Activated T-cell treated with anti-CD3 and anti-CD28 coated beads, Interleukin-2, amount 50 U/mL, for 4 hours (primary cell): ENCODE measurements at places on chromosomes 12 and 14. TPM values are rescaled to one million over a fixed set of nuclear protein-coding genes. Genes with fewer than 3 reads are reported as not detected.
A peak's percentile ranks its signal among the peaks of the same experiment; 100 is the strongest.

DNA sequence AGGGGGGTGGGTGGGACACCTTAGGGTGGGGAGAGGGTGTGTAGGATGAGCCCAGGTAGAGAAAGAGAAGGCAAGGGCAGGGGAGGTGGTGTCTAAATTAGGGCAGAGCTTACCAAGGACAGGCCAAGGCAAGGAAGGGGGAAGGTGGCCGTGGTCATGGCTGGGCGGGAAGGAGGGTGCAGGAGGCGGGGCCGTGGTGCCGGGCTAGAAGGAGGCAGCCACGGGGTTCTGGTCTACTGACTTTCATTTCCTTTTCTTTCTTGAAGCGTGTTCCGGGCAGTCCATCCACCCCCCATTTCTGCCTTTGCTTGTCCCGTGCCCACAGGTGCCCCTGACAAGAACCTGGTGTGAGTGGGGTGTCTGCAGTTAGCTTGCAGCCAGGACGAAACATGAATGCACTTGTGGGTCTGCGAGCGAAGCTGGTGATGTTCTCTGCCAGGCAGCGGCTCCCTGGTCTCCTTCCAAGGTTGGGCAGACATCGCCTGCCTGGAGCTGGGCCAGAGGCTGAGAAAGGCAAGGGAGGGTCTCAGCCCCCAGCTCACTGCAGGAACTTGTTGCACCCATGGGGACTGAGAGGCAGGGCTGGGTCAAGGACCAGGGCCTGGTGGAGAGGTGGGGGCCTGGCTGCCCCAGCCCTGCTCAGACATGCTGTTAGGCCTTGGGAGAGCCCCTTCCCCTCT, 58.2 kb downstream of the KIF26A start:
- no peak for DNase-seq

- DNase-seq = no peak
These were observed 253.7 kb downstream of the EFCAB11 start for GRCh38 chr14:89700801-89701200.

GRCh38 chr14:58479975-58480374, 52.5 kb downstream of the KIAA0586 start:
- no peak for DNase-seq

- peak; percentile 40 for DNase-seq
These were observed 445 bp downstream of the CERS5 start for GRCh38 chr12:50166799-50167048.

DNA sequence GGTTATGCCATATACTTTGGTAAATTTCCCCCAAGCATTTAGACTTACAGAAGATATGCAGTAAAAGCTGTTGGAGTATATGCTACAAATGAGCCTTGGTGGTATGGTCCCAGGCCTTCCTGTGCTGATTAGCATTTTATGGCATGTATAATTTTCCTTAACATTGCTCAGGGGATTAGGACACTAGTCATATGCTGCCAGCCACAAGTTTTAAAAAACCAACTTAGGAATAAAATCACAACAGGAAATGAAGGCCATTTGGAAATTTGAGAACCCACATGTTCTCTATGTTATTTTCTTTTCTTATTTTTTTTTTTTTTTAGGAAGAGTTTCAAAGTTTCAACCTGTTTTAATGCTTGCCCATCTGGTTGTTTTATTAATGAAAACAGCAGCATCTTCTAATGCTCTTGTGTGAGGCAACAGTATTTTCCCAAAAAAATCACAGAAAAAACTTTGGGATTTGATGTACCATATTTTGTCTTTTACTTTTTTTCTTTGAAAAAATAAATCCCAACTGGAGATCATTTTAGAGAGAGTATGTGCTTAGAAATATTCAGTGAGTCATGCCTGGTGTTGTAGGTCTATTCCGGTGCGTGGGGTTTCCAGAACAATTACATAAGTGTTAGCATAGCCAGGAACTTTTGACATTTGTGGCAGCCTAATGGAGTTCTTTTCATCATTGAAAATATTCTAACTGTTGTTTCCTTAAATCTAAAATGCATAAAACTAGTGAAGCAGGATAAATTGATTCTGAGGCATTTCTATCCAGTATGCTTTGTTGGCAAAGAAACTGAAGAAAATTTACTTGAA, 21.7 kb upstream of the DUSP6 start:
- DNase-seq = no peak

DNA sequence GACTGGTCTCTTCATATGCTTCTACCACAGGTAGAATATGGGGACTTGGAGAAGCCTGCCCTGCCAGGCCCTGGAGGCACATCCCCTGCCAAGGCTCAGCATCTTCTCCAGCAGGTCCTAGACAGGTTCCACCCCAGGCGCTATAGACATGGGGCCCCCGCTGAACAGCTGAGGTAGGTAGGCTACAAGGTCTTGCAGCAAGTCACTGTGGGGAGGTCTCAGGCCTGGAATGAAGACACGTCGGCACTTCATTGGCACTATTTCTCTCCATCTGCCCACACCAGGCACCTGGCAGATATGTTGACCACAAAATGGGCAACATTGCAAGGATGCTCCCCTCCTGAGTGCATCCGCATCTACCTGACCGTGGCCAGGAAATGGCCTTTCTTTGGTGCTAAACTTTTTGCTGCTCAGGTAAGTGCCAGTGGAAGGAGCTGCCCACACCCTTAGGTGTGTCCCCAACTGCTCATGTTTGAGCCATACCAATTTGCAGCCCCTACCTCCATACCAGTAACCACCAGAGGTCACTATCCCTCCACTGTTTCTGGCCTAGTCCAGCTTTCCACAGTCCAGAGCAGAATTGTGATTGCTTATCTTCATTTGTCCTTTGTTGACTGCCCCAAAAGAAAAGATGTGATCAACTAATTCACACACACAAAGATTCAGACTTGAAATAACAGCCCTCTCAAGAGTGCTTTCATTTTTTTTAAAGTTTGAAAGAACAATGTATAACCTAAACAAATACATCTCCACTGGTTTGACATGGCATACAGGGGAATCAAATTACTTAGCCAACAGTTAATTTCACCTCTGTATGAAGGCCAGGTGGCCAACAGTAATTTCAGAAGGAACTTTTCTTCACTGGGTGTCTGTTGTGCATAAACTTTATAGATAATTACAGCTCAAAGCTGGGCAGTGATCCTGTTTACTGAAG, 16.1 kb downstream of the PIGH start:
- peak; percentile 20 for DNase-seq

- no peak for DNase-seq
These were observed 7.7 kb upstream of the TMEM132D start for GRCh38 chr12:129911428-129912049.

GRCh38 chr14:28653521-28653920, 113.1 kb upstream of the FOXG1 start:
- DNase-seq = no peak

- DNase-seq = no peak
These were observed 120.0 kb downstream of the SCARB1 start for GRCh38 chr12:124743479-124744272.

- peak; percentile 13 for DNase-seq
These were observed 2.7 kb downstream of the TGFB3 start for GRCh38 chr14:75979071-75979571.

DNA sequence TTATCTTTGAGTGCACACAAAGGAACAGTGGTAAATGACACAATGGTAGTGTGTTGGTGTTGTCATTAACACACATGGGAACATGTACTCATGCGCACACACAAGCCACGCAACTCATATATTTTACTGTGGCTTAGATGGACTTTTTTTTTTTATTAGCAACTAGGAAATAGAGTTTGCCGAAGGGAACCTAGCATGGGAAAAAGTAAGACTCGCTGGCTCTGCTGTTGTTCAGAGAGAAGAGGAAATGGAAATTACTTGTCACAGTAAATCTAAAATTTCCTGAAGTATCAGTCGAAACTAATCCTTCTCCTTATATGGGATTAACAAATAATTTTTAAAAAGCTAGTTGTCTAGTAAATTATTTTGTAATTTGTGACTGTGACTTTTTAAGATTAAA, 33.7 kb upstream of the IL22 start:
- no peak for DNase-seq

DNA sequence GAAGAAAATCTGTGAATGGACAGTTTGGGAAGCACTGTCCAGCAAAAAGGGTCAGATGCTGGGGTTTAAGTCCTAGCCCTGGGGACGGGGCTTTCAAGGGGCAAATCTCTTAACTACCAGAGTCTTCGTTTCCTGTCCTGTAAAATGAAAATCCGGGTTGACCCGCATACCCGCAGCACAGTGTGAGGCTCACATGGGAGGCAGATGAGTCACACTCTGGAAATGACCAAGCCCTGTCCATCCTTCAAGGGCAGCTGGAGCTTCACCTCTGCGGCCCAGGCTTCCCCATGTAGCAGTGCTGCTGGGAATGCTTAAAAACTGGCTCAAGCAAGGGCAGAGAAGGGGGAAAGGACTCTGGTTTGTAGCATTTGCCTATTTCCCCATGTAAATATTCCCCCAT, 19.0 kb downstream of the FAM181A start:
- DNase-seq = no peak

DNA sequence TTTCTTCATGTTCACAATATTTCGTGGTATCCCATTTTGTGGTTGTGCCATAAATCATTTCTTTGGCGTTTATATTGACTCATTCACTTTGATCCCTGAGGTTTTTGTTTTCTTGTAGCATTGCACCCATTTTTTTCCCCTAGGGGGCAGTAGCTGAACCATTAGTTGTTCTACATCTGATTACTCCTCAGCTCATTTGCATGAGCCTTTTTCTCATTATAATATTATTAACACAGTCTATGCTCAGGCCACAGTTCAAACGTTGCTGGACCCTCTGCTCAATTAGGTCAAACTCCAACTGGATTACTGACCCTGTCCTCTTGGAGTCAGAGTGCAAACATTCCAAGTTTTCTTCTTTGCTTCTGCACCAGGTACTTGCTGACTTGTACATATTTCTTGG, 475.4 kb upstream of the SEL1L start:
- DNase-seq = no peak

DNA sequence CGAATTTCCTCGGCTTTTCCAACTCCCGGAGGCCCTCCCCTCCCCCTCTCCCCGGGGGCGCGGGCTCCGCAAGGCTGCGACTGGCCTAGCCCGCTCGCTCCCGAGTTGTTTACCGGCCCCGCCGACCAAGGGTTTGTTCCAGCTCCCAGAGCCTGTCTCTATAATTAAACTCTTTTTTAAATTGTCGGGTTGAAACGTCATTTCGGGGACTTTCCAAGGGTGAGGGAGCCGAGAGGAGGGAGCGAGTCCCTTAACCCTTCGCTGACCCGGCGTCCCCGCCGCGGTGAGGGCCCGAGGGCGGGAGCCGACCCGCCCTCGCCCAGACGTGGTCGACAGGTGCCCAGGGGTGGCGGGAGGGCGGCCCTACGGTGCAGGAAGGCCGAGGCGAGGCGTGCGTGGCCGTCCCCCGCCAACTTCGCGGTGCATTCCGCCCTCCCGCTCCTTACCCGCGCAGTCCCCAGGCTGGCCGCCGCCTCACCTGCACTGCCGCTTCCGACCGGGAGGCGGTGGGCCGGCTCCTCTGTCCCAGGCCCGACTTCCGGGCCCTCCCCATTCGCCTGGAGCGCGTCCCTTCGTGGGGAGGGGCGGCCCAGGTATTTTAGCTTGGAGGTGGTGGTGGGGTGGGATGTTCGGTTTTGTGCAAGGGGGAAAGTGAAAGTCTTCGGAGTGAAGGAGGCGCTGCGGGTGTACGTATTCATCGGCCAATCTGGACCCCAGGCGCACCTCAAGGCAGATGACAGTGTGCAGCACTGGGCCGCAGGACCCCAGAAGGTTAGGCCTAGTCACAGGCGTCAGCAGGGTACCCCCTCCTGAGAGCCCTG, 2.9 kb upstream of the ZFP36L1 start:
- peak; percentile 80 for DNase-seq

- no peak for DNase-seq
These were observed 451.7 kb downstream of the NPAS3 start for GRCh38 chr14:33390335-33390734.

GRCh38 chr14:46245276-46245675, 406.3 kb downstream of the RPL10L start:
- no peak for DNase-seq

GRCh38 chr12:12837025-12837812, 24.1 kb downstream of the DDX47 start:
- peak; percentile 25 for DNase-seq

DNA sequence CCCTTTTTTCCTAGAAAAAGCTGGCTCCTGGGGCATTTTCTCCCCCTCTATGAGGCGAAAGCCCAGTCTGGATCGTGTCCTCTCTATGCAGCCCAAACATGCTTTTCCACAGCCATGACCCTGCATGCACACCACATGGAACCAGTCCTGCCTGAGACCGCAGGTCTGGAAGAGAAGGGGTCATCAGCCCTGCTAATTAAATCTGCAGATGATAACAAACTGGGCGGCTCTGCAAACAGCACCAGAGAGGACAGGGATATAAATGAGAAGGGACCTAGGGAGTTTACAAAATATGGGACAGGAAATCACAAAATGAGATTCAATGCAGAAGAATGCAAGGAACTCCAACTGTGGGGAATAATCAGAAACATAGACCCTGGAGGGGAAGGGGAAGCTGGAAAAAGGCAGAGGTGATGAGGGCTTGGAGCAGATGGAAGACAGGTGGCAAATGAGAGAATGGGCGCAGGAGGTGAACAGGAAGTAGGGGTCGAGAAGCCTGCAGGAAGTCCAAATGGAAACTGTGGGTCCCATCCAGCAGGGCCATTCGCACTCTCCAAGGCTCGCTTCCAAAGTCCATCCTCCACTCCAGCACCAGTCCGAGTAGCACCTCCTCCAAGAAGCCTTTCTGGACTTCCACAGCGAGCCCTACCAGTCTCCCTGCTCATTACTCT, 76.3 kb downstream of the ANO2 start:
- DNase-seq = no peak

DNA sequence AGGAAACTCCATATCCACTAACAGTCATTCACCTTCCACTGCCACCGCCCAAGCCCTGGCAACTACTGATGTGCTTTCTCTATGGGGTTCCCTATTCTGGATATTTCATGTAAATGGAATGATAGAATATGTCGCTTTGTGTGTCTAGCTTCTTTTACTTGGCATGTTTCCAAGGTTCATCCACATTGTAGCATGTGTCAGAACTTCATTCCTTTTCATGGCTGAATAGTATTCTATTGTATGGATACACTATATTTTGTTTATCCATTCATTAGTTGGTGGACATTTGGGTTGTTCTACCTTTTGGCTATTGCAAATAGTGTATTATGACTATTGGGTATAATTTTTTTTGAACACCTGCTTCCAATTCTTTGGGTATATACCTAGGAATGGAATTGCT, 8.6 kb downstream of the POU6F1 start:
- DNase-seq = no peak

The GARIN6 gene
- not detected for total RNA-seq

The ACOT6 gene
- total RNA-seq = not detected

The RNASE4 gene
- total RNA-seq = 0.08 TPM

The CRACR2A gene
- 46.2 TPM for total RNA-seq

The TTC9 gene
- 3.6 TPM for total RNA-seq

The PPM1A gene
- total RNA-seq = 40.4 TPM

The ST8SIA1 gene
- total RNA-seq = 1.6 TPM

The HECTD1 gene
- total RNA-seq = 100 TPM

The ADAMTS20 gene
- not detected for total RNA-seq

The CIROP gene
- not detected for total RNA-seq
